Activated T-cell treated with anti-CD3 and anti-CD28 coated beads, Interleukin-2, amount 50 U/mL, for 24 hours (primary cell): ENCODE measurements at places on chromosomes 3 and 15.

- DNase-seq: no peak
Observed at GRCh38 chr15:58036579-58036978, 28.9 kb downstream of the ALDH1A2 start.

GRCh38 chr3:177419904-177420601 lies 222.8 kb upstream of the TBL1XR1 start:
- DNase-seq: peak; percentile 60

DNA sequence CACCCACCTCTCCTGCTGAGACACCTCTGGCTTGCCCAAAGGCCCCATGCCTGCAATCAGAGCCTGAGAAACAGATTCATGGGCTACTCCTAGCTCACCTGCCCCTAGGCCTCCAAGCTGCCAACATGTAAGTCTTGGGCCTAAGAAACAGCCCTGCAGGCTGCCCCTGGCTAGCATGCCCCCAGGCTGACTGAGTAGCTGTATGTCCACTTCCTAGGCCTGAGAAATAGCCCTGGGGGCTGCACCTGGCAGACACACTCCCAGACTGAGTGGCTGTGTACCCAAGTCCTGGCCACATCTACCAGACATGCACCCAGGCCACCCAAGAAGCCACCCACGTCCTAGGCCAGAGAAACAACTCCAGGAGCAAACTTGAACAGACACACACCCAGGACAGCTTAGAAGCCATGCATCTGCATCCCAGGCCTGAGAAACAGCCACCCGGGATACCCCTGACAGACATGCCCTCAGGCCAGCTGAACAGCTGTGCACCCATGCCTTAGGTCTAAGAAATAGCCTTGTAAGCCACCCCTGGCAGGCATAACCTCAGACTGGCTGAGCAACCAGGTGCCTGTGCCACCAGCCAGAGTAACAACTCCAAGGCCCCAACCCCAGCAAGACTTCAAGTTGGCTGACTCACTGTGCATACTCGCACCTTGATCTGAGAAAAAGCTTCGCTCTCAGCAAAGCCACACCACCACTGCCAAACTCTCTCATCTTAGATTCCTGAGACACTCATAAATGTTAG lies 12.0 kb upstream of the NRG4 start:
- DNase-seq: no peak

DNA sequence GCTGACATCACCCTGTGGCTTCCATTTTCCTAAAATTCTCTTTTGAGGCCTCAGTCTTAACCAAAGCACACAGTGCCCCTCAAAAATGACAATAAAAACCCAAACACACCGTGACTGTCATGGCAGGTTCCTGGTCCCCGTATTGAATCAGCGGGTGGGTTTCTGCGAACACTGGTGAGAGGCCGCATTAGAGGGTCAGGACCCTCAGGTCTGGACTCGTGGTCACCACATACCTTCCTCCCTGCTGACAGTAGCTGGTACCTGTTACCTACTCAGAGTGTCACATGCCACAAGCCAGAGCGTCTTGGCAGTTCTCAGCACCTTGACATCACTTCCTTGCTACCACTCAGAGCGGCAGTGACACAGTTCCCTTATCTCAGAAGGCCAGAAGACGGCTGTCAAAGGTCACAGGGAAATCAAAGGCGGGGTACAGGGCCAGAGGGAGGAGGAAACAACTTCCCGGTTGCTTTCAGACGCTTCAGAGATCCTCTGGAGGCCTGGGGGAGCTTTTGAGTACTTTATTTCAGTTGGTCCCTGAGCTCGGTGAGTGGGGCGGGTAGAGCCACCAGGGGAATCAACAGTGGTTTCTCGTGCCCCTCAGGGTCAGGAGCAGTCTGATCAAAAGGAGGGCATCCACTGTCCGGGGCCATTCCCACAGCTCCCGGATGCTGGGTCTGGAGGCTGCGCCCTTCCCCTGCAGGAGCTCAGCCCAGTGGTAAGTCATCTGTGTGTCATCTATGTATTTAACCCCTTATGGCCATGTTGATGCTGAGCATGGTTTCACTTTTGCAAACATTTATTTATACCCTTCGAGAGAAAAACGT lies at the start of the genes CCR5AS and CCRL2:
Gene CCR5AS (minus strand): TSS at position 279 of the 824 bp plus-strand sequence.
Gene CCRL2 (plus strand): TSS at position 472 of the 824 bp plus-strand sequence. CDS start 821 bp downstream, outside the sequence.
- DNase-seq: peak; percentile 62

GRCh38 chr15:45355860-45356259 lies 22.5 kb downstream of the GATM start:
- DNase-seq: no peak

DNA sequence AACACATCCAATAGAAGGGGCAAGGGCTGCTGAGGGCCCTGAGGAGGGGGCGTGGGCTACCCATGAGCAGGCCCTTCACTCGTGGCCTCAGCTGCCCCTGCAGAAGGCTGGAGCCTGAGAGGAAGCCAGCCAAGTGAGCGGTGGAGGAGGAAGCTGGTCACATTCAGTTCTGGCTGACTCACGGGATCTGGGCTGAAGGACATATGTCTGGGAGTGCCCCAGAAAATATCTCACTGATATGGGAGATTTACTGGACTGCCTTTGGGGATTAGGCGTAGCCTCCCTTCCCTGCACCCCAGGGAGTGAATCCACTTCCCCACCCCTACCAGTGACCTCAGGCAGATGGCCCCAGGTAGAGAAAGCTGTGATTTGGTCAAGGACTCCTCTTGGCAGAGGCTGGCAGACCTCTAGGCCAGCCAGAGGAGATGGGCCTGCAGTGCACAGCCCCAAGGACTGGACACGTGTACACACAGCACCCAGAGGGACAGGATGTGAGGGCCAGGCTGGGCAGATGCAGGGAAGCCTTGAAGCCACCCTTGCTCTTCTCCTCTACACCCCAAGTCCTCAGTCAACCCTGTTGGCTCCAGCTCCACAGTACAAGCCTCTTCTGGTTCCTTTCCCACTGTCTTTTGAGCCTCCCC lies 14.2 kb upstream of the ANKDD1A start:
- no peak for DNase-seq

DNA sequence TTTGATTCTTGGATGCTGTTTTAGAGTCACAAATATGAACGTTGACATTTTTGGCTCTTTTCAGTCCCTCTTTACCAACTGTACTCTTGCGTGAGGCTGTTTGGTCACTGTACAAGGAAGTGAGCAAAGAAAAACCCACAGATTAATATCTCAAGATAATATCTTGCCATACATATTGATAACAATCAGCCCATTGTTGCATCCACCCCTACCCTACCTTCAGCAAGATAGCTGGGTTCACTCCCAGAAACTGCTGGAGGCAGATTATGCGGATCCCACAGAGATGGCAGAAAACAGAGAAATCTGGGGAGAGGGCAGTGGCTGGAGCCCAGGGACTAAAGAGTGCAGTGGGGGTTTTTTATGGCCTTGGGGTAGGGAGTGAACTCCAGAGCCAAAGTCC lies 29.9 kb upstream of the MFSD1 start:
- no peak for DNase-seq

DNA sequence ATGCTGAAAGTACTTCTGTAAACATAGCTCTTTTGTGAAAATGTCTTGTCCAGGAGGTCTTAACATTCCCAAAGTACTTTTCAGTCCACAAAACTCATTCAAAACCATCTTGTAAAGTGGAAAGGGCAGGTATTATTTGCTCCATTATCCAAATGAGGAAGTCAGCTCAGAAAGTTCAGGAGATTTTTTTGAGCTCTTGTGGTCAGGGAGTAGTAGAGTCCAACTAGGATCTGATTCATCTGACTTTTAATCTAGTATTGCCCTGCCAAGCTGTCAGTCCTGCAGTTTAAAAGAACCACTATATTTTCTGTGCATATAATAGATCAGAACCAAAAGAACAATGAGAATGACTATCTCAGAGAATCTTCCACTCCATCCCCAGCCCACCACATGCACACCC lies 83.5 kb downstream of the FOXB1 start:
- no peak for DNase-seq

DNA sequence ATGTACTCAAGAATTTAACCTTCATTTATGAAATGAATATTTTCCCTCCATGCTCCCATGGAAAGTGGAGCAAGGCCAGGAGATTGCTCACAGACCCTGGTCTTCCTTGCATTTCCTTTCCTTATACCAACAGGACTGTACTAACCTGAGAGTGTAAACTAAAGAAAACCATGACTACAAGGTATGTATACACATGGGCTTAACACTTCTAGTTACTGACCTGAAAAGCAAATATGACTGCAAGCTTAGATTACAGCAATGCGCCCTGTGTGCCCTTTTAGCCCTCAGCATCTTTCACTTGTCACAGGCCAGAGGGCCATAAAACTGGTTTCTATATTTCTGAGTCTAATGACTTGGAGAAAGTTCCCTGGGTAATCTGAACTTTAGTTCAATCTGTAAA lies 52.1 kb downstream of the NEK10 start:
- no peak for DNase-seq

DNA sequence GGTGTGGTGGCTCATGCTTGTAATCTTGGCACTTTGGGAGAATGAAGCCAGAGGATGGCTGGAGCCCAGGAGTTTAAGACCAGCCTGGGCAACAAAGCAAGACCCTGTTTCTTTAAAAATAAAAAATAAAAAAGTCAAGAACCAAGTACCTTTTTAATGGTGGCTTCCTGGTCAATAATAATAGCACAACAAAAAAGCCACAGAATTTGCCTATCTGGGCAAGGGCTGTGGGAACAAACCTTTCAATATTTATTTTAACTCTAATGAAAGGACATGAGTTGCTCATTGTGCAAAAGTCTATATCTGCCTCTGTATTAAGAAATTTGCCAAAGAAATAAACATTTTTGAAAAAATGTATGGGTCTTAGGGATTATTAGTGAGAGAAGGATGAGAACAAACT lies 2.1 kb downstream of the ZNF609 start:
- no peak for DNase-seq

DNA sequence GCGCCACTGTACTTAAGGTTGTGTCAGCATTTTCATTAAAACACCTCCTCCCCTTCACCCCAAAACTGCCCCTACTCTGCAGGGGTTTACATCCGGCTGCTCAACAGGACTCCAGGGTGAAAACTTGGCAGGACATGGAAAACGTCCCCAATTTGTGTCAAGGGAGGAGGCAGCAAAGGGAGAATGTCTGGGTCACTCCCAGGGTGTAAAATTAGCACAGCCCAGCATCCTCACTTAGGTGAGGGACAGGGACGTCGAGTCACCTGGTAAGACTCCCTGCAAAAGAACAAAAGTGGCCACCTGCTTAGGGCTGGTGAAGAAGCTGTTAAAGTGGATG lies 532.3 kb downstream of the FOXP1 start:
- DNase-seq: no peak

GRCh38 chr3:11845651-11846050 lies 1.0 kb downstream of the TAMM41 start:
- no peak for DNase-seq

GRCh38 chr3:169948559-169949448 lies 17.8 kb upstream of the SEC62 start:
- no peak for DNase-seq

- DNase-seq: no peak
Observed at GRCh38 chr15:65724464-65725215, 67.5 kb downstream of the DENND4A start.

DNA sequence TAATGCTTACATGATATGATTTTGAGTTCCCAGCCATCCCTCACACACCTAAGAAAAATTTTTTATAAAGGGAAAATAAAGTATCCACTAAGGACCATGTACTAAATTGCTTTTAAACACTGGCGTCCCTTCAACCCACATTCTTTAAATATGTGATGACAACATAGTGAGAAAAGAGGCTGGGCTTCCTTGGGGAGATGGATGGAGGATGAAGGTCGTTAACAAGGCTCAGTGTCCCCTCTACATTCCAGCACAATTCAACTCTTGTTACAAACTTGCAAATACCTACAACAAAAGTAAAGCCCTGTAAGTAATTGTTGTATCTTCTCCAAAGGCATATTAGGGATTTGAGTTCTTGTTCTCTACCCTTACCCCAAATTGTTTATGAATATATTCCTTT lies 87.2 kb upstream of the SLC4A7 start:
- DNase-seq: no peak

DNA sequence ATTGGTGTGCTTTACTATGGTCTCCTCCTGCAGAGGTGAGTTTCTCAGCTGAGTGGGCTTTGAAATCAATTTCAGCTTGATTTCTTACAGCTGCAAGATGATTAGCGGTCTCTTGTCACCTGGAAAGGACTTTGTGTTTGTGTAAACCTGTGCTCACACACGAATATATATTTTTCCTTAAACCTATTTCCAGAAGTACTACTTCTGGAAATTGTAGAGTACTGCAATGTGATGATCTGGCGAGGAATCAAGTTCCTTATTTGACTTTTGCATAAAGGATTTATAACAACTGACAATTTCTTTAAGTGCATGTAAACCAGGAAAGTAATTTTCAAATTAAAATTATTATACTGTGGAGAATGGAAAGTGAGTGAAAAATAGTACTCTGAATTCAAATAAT lies 2.1 kb downstream of the MCTP2 start:
- no peak for DNase-seq

DNA sequence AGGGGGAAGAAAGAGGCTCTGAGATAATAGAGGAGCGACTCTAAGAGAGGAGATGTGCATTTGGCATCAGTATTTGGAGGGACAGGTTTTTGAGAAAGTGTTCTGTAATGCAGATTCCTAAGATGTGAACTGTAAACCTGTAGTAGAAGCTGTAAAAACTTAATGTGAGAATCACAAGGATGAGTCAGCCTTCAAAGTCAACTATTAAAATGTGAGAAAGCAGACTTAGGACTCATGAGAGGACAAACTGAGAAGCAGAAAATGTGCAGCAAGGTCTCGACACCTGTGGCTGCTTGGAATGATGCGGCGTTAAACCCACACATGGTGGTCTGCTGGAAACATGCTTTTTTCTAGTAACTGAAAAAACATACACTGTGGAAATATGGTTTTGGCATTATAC lies 36.0 kb downstream of the USP13 start:
- no peak for DNase-seq

- DNase-seq: no peak
Observed at GRCh38 chr3:28252001-28252431, 10.6 kb downstream of the CMC1 start.

DNA sequence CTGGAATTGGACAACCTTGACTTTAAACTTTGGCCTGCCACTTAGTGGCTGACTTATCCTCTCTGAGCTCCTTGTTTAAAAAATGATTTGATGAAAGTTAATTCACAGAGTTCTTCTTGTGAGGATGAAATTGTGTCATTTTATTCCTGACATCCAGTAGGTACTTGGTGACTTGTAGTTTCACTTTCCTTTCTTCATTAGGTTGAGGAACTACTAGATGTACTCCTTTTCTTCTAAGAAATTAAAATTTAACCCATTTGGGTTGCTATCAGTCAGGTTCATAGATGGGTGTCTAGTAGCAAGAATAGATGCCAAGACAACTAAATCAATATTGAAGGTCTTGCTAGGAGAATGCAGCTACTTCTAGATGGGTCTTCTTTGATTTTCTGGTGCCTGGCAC lies 5.2 kb downstream of the NR1D2 start:
- DNase-seq: no peak

- DNase-seq: no peak
Observed at GRCh38 chr3:127970966-127971592, 56.0 kb downstream of the KBTBD12 start.
